ENCODE measurements at places on chromosomes 5 and 9. TPM values are rescaled to one million over a fixed set of nuclear protein-coding genes. Genes with fewer than 3 reads are reported as not detected.
A peak's percentile ranks its signal among the peaks of the same experiment; 100 is the strongest.

- no peak for DNase-seq
These were observed at the start of gene NREP for GRCh38 chr5:111756581-111757354. TSS of gene NREP (minus strand) at chr5:111757194. CDS start at chr5:111755772, 1,422 bp downstream.

Gene BTNL3
- total RNA-seq = not detected

- no peak for DNase-seq
These were observed 181.7 kb downstream of the KCTD16 start for GRCh38 chr5:144352330-144352729.

Gene KIF4B
- 0.12 TPM for total RNA-seq

Gene SCGB3A2
- not detected for total RNA-seq

GRCh38 chr5:72280581-72281069 is 39.4 kb downstream of the MRPS27 start:
- DNase-seq = no peak

- no peak for DNase-seq
These were observed 80.5 kb upstream of the LMX1B start for GRCh38 chr9:126532951-126533925.

DNA sequence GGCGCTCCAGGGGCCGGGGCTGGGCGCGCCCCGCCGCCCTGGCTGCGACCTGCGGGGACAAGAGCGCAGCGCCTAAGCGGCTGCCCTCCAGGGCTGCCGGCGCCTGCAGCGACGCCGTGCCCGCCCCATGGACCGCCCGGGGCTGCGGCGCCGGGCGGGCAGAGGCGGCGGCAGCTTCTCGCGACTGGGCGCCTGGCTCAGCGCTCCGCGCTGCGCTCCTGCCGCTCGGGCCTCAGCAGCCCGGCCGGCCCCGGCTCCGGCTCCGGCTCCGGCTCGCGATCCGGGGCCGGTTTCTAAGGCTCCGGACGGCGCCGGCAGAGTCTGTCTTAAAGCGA is at the start of gene PITX1:
TSS of gene PITX1 (minus strand) at position 328 of the 335 bp plus-strand sequence. CDS start 347 bp downstream, outside the sequence.
- DNase-seq = no peak

- DNase-seq = no peak
These were observed 122.5 kb upstream of the TRPM3 start for GRCh38 chr9:71243951-71244350.

- DNase-seq = peak; percentile 38
These were observed 74.2 kb downstream of the WWC1 start for GRCh38 chr5:168365581-168366081.

Gene FAM151B
- total RNA-seq = 1.7 TPM

- no peak for DNase-seq
These were observed 23.3 kb downstream of the CAVIN4 start for GRCh38 chr9:100601216-100601615.
